NCI-H510A (cell line): ENCODE measurements at places on chromosomes 1 and 21.

DNA sequence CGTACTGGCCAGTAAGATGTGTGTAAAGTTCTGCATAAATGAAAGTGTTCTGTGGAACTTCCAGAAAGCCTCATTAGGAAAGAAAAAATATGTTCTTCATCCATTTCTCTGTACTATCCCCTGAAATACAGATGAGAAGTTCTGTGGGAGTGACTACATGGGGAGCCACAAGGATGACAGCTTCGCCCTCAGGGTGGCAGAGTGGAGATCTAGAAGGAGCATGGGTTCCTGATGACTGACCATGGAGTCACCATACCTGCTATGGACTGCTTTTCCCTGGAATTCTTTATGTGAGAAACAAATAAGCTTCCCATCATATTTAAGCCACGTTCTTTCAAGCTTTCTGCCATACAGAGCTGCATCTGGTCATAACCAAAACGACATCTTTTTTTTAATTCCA is 113.9 kb upstream of the RGS1 start:
- DNase-seq = no peak

GRCh38 chr1:152436593-152437496 is 22.8 kb upstream of the CRNN start:
- no peak for DNase-seq

- no peak for DNase-seq
These were observed 54.7 kb upstream of the IFFO2 start for GRCh38 chr1:19010995-19011844.

GRCh38 chr1:227546059-227546458 is 17.3 kb upstream of the ZNF678 start:
- no peak for DNase-seq

DNA sequence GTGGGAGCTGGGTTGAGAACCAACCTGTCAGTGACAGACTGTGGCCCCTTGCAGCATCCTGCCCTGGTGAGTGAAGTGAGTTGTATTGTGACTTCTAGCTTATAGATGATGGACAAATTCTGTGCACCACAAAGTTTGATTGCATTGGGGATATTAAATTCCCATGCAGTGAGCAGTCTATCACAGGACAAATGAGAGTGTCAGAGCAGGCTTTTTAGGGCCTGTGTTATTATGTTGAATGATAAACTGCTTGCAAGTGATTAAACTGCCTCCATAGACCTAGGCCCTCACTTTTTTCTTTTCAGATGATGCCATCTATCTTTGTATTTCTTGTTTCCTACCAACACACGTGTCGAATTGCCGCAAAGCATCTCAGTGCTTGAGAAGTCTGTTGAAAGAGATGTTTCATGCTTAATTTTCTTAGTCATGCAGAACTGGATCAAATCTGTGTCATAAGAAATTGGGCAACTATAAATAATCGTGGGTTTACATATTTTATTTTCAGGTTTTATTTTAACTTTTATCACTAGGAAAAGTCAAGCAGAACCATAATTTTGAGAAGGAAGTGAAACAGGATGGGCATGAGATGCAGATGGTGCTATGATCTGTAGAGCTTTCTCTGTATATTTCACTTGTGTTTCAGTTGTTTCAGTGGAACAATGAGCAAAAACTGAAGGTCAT is 199.2 kb downstream of the S1PR1 start:
- no peak for DNase-seq

- DNase-seq = no peak
These were observed 11.2 kb upstream of the VPS45 start for GRCh38 chr1:150056407-150056806.

DNA sequence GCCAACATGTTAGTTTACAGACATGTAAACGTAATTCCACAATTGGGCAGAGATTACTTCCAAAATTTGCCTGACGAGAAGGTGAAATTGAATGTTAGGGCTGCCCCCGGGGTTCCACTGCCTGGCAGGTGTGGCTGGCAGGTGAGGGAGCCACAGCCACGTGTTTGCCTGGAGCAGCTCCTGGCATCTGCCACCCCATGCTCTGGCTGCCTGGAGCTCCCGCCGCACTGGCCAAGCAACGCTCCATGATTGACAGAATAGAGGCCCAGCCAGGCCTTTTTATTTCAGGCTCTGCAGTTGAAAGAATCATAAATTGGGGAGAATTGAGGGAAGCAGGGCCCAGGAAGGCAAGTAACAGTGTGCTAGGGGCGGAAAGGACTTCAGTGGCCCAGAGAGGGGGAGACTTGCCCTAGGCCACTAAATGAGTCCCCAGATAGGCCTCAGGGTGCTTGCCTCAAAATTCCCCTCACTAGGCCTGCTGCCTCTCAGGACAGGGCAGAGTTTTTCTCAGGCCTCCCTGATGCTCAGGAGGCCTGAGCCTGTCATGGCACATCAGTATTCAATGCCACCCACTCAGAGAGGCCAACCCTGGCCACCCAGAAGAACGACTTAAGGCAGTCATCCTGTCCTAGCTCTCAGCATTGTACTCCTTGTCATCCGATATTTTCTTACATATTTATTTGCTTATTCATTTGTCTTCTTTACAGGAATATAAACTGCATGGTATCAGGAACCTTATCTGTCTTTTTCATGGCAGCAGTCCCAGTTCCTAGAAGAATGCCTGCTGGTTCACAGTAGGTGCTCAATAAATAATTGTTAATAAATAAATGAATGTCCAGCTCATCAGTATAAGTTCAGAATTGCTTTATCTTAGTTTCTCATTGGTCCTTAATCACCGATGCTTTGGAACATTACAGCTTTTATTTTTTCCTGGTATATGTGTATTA is 16.6 kb upstream of the S1PR1 start:
- no peak for DNase-seq

- no peak for DNase-seq
These were observed 18.0 kb downstream of the CD247 start for GRCh38 chr1:167500283-167500860.

DNA sequence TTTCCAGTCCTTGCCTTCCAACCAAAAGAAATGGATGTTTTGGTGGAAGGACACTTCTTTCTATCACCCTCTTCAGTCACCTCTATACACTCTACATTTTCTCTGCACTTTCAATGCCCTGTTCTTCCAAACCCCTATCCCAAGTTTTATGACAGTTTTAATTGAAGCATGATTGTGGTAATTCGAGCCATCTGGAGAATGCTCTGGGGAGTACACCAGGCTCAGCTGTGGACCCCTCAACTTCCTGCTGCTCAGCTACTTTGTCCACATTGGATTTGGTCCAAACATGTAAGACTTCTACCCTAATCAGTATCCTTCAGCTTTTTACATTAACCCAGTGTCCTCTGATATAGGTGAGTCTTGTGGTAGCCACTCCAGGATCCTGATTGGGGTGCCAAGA is 129.6 kb downstream of the SYT2 start:
- DNase-seq = no peak

- no peak for DNase-seq
These were observed 7.3 kb downstream of the C1orf174 start for GRCh38 chr1:3892748-3893147.

DNA sequence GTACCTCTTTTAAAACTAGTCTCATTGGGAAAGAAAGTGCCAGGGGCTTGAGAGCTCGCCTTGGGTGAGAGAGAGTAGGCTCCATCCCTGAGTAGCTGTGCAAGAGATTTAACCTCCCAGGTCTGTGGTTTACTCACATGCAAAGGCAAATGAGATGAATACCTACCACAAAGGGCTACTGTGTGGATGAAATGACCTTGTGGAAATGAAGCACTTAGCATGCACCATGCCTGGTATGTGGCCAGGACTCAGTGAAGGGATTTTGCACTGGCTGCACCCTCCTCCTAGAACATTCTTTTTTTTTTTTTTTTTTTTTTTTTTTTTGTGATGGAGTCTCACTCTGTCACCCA is 120.3 kb downstream of the PROX1 start:
- no peak for DNase-seq

DNA sequence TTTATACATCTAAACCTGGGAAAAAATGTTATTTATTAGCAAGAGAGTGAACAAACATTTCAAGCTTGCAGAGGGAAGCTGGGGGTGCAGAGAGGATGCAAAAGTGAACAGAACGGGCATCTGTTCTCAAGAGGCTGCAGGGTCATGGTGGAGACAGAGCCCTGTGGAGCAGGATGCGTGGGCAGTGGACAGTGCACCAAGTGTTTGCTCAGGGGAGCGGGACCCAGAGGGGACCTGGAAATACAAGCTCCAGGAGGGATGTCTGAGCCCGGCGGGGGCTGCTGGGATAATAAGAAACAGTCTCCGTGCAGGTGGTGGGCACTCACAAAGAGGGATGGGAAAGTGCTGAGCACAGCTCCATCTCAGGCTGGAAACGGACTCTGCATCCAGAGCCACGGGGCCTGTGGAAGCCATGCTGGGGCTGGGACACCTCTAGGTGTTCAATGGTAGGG is 105.3 kb upstream of the SLC45A1 start:
- DNase-seq = no peak

GRCh38 chr1:205044741-205045140 is 1.7 kb downstream of the CNTN2 start:
- DNase-seq = no peak

GRCh38 chr1:210093461-210093860 is 139.1 kb upstream of the SERTAD4 start:
- DNase-seq = no peak

- peak; percentile 91 for DNase-seq
These were observed 68.1 kb downstream of the VWA5B1 start for GRCh38 chr1:20358761-20359263.

DNA sequence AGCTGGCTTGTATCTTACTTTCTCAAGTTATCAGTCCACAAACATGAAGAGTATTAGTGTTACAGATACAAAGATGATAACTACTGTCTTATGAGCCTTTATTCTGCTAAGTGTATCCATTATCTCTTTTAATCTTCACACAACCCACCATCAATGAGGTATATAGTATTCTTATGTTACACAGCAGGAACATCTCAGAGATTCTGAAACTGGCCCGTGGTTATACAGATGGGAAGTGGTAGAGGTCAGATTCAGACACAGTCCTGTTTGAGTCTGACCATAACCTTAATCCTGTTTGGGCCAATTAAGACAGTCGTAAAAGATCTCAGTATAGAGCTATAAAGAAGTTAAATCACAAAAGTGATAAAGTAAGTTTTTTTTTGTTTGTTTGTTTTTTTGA is 5.1 kb upstream of the TMEM269 start:
- DNase-seq = no peak

DNA sequence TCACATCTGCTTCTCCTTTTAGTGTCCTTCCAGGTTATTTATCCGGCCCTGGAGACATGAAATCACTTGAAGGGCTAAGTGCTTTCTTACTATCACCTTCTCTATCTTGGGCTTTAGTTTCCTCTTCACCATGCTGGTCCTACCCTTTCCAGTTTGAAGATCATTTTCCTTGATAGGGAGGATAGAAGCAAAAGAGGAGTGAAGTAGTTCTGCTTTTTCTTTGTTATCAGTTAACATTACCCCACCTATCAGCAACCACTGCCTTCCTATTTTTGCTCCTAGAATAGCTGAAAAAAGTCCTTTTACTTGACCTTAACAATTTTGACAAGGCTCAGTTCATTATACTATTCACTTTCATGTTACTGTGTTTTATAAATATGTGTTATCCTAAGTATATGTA is 19.4 kb downstream of the RGL1 start:
- no peak for DNase-seq

DNA sequence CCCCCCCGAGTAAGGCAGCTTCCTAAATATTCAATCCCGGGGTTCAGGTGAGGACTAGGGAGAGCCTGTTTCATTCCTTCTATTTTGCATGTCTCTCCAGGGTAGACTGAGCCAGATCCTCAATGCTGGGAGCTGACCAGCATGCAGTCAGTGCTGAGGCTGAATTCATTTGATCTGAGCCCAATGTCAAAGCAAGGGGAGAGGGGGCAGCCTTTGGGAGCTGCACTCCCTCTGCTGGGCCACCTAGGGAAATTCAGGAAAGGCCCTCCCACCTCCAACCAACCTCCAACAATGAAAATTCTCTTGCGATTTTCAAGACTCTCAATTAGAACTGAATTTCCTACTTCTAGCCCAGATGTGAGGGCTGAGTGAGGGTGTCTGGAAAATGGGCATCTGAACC is 371.2 kb downstream of the NPHP4 start:
- no peak for DNase-seq

DNA sequence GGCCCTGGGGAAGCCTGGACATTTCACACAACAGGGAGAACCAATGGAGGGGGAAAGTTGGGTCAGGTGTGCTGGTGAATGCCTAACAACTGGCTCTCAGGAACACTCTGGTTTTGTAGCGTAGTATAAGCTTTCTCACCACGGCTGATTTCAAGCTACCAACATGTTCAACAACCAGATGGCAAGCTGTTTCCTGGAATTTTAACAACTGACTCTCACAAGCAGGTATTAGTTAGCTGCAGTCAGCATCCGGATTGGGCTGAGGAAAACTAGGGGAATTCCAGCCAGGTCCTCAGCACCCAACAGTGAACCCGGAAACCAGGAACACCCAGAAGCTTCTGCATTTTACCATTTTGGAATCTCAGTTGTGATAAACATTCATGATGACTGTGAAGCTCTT is 162.3 kb upstream of the CAMK1G start:
- no peak for DNase-seq

- DNase-seq = no peak
These were observed 21.5 kb downstream of the UBE2G2 start for GRCh38 chr21:44780137-44780502.
